ENCODE measurements at places on chromosomes 4 and X.

GRCh38 chr4:87853108-87853507 lies 20.3 kb downstream of the MEPE start:
- no peak for DNase-seq

- no peak for DNase-seq
Measured at GRCh38 chr4:38106886-38107514, 146.8 kb downstream of the PTTG2 start.

DNA sequence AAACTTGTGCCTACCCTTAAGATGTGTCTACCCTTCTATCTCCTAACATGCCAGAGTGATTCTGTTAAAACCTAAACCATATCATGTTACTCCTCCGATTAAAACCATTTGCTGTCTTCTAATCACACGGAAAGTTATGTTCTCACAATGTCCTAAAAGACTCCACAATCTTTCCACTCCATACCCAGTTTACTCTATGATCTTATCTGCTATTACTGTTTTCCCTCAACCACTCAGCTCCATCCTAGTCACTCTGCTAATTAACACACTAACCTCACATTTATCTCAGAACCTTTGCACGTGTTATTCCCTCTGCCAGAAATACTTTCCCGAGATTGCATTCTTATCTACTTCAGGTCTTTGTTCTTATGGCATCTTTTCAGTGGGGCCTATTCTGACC lies 47.6 kb upstream of the UPRT start:
- no peak for DNase-seq

- no peak for DNase-seq
Measured at GRCh38 chr4:69716654-69717053, 43.8 kb downstream of the SULT1B1 start.

DNA sequence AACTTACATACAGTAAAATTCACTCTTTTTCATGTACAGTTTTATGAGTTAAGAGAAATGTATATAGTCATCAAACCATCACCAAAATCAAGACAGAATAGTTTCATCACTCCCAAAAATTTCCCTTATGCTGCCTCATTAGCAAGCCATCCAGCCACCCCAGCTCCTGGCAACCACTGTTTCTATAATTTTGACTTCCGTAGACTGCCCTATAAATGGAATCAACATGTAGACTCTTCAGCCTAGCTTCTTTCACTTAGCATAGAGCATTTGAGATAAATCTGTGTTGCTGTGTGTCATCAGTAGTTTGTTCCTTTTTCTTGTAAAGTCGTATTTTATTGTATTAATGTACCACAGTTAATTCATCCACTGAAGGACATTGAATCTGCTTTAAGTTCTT lies 23.2 kb downstream of the HDX start:
- no peak for DNase-seq

DNA sequence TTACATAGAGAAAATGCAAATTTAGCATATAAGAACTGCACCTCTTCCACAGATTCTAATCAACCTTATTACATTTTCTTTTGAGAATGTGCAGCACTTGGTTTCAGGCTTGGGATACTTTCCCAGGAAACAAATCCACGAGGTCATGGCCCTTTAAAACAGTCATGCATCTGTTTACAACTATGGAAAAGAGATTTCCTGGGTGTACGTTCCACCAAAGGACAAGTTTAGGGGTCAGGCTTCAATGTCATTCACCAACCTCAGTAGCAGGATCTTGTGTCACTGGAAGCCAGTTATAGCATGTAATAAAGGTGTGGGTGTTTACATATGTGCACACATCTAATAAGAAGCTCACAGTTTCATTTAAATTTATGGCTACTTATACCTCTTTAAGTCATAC lies 30.7 kb downstream of the EREG start:
- no peak for DNase-seq

DNA sequence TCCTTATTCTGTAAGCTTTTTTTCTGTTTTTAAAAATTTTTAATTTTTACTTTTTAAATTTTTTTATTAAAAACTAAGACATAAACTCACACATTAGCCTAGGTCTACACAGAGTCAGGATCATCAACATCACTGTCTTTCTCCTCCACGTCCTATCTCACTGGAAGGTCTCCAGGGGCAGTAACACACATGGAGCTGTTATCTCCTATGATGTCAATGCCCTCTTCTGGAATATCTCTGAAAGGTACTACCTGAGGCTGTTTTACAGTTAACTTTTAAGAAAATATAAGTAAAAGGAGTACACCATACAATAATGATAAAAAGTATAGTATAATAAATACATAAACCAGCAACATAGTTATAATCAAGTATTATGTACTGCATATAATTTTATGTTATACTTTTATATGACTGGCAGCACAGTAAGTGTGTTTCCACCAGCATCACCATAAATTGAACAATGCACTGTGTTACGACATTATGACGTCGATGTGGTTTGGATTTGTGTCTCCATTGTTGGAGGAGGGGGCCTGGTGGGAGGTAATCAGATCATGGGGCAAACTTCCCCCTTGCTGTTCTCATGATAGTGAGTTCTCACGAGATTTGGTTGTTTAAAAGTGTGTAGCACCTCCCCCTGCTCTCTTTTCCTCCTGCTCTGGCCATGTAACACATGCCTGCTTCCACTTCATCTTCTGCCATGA lies 21.3 kb downstream of the IL15 start:
- DNase-seq: no peak

- DNase-seq: no peak
Measured at GRCh38 chr4:161320377-161320776, 843.4 kb downstream of the FSTL5 start.

- no peak for DNase-seq
Measured at GRCh38 chr4:111628437-111628836, 516.8 kb upstream of the FAM241A start.

DNA sequence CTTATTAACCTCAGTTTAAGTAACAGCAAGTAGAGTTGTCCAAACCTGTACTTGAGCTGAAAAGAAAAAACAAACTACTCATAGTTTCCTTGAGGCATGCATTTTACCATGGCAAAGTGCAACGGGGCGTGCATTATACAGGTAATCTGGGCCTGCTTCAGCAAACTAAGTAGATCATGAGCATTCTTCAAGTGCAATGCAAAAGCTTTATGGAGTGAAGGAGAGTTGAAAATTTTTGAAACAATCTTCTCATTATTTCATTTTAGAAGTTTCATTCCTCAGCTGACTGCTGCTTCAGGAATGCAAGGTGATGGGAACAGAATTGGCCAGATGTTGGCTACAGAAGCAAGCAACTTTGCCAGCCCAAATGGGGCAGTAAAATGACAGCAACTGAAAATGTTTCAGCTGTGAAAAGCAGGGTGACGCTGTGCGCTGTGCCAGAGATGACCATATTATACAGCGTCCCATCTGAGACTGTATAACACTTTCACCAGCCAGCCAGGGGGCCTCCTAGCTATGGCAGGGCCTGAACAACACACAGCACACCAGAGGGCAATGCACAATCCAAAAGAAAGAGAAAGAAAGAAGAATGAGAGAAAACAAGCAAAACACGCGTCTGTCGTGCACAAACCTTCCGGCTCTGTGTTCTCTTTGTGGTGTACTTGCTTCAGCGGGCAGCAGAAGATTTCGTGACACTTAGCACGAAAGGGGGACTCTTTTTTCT lies 145.5 kb upstream of the FGF13 start:
- no peak for DNase-seq

DNA sequence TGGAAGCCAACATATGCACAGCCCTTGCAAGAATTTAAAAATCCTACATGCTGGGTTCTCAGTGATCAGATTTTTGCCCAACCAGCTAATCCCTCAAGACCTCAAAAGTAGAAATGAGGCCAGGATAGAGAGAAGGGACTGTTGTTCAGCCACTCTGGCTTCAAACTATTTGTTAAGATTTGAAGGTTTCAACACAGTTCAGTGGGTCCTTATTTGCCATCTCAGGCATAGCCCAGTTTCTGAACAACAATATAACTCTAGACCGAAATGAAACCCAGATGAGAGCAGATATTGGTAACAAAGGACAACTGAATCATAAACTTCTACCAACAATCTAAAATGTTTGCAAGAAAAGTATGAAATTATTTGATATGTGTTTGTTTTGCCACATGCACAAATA lies 237.3 kb downstream of the NR3C2 start:
- no peak for DNase-seq

- no peak for DNase-seq
Measured at GRCh38 chr4:72555377-72555831, 13.6 kb downstream of the ADAMTS3 start.

- no peak for DNase-seq
Measured at GRCh38 chr4:73912191-73912590, 43.0 kb downstream of the CXCL1 start.

GRCh38 chr4:141896687-141897086 lies 260.3 kb downstream of the IL15 start:
- DNase-seq: no peak

DNA sequence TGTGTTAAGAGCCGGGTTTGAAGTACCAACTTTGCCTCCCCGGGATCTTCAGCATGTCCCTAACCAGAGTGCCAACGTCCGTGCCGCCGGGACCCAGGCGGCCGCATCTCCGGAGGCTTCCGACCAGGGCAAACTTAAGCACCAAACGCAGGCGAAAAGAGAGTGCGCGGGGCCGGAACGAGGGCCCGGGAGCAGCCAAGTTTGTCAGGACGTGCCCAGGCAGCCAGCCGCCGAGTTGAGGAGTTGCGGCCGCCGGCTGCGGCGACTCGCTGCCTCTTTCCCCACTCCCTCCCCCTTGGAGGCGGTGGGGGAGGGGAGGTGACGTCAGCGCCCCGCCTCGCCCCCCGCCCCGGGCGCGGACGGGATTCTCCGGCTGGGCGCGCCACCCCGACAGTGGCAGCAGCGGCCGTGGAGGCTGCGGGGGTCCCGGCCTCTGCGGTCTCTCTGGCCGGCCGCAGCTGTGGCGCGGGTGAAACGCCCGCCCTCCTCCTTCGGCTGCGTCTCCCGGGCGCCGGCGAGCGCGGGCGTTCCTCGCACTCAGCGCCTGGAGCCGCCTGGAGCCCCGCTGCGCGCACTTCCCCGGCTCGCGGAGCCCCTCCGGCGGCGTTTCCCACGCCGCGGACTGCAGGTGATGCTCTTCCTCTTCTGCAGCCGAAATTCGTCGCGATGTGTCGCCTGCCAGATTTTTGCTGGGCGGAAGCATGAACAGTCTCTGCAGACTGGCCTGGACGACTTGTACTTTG lies 2.9 kb upstream of the FAT1 start:
- DNase-seq: no peak

GRCh38 chr4:73730292-73730691 lies 10.1 kb upstream of the CXCL8 start:
- no peak for DNase-seq

DNA sequence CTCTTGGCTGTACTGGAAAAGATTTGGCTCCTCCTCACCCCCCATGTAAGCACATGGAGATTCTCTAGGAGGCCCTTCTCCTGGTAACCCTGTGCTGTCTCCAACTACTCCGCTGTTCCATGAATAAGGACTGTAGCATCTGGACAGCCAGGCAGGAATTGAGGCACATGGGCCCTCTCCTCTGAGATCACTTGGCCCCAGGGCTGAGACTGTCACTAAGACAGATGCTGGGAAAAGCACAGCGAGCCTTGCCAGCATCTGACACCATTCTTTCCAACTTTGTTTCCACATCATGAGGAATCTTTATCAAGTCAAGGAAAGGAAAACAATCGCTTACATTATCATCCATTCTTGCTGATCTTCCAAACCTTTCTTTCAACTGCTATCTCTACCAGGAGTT lies 222.6 kb upstream of the INTU start:
- DNase-seq: no peak

DNA sequence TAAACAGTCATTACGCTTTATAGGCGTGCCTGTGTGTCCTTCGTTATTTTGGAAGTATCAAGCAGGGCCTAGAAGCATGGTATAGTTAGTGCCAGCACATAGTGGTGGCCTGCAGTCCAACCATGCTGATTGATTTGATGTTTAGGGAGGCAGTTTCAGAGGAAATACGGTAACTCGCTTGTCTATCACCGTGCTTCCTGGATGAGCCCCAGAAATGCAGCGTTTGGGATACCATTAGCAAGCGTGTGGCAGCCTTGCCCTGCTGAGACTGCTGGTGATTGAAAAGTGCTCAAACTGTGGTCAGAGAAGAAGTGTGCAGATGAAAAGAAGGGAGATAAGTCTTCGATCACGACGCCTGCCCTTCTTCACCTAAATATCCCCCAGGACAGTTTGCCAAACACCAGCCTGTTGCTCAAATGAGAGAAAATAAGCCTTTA lies 158.4 kb downstream of the CHIC2 start:
- no peak for DNase-seq

- no peak for DNase-seq
Measured at GRCh38 chr4:57435300-57435699, 325.1 kb upstream of the IGFBP7 start.

DNA sequence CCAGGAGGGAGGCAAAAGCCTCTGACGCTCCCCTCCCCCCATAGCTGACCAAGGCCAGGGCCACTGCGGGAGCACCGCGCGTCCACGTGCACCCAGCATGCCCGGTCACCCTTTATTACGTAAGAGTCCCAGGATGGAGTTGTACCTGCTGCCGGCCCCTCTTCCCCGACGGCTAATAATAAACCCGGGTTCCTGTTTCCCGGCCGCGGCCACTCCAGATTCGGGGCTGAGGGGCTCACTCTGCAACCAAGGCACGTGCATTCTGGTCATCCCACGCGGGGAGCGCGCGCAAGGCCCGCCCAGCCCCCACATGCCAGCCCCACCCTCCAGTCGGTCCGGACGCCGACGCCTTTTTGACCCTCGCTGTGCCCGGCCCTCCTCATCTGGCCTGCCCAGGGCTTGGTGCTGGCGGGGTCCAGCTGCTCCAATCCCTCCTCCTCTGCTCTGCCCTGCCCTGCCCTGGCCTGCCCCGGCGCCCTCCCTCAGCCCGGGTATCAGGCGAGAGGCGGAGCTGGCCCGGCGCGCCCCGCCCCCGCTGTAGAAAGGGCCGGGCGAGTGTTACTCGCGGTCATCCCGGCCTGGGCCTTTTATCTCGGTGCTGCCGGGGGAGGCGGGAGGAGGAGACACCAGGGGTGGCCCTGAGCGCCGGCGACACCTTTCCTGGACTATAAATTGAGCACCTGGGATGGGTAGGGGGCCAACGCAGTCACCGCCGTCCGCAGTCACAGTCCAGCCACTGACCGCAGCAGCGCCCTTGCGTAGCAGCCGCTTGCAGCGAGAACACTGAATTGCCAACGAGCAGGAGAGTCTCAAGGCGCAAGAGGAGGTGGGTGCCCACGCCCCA lies 2.6 kb downstream of the MID1IP1 start:
- no peak for DNase-seq

GRCh38 chr4:109319156-109319555 lies 16.7 kb upstream of the COL25A1 start:
- no peak for DNase-seq

- no peak for DNase-seq
Measured at GRCh38 chrX:124986284-124986683, 333.4 kb upstream of the TEX13C start.

DNA sequence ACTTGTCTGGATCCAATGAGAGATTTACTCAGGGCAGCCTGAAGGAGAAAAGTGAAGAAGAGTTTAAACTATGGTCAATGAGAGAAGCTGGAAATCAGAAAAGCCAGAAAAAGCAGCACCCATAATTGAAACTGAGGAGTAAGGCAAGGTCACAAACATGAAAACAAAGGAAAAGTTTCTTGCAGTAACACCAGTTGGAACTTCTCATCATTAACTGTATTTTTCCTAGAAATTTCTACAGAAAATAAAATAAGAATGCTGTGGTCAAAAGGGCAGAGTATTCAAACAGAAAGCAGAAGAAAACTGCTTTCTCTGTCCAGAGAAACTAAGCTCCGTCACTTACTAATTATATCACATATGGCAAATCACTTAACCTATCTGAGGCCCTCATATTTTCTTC lies 102.2 kb downstream of the OR13H1 start:
- DNase-seq: no peak
